ENCODE measurements at places on chromosomes 3 and 15.
A peak's percentile ranks its signal among the peaks of the same experiment; 100 is the strongest.

GRCh38 chr15:80773792-80774352, 5.3 kb upstream of the CEMIP start:
- no peak for DNase-seq

DNA sequence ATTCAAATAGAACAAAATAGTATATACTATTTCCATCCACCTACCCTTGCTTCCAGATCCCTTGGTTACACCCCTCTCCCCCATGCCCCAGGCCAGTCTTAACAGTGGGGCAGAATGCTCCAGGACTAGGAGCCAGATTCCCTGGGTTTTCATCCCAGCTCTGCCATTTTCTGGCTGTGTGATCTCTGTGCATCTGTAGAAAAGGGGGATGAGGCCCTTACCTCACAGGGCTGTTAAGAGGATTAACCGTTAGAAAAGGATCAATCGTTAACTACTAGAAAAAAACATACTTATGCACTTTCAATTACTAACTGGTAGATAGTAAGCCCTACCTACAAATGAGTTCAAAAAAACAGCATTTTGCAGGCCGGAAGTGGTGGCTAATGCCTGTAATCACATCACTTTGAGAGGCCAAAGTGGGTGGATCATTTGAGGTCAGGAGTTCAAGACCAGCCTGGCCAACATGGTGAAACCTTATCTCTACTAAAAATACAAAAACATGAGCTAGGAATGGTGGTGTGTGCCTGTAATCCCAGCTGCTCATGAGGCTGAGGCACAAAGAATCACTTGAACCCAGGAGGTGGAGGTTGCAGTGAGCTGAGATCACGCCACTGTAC, 11.7 kb downstream of the EBLN2 start:
- DNase-seq: no peak

- no peak for DNase-seq
Measured at GRCh38 chr3:13364602-13365271, 55.4 kb downstream of the NUP210 start.

DNA sequence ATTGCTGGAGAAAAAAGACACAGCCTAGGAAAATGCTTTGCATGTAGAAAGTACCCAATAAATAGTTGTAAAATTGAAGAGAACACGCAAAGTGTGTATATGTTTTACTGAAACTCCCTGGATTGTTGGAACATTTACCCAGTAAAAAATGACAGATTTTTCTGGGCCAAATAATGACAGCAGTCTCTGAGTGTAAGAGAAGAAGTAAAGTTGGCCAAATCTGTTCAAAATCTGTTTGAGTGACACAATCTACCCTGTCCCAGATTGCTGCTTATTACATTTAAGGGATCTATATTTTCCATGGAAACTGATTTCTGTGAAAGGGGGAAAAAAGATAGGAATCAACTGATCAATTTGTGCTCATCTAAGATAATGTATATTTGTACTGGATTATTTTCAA, 267.9 kb downstream of the TUSC7 start:
- no peak for DNase-seq

DNA sequence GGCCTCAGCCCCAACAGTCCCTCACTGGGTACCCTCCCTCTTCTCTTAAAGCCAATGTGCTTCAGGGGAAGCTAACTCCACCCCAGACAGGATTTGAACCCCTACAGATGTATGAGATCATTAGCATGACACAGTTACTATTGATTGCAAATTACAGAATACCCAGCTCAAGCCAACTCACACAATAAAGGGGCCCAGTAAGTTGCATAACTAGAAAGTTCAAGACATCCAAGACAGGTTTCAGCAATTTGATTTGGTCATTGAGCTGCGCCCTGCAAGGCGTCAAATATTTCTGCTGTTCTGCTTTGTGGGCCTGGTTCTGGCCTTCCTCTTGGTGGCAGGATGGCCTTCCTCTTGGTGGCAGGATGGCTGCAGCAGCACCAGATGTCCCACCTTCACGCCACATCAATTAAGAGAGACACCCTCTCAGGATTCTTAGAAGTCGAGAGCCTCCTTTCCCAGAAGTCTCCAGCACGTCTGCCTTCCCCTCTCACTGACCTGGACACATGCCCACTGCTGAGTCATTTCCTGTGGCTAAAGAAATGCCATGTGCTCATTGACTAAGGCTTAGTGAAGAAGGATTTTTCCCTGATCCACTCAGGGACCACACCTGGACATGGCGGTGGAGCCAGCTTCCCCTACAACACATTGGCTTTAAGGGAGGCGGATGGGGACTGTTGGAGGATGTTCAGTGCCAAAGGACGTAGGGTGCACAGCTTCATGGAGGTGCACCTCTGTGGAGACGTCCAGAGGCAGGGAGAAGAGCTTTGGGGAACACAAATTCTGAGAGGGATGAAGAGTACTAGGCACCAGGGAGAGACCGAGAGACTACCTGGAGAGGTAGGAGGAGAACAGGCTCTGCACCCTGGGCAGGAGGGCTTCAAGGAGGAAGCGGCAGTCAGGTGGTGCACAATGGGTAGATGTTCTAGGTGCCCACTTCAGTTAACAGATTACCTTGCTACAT, 49.1 kb downstream of the DNASE1L3 start:
- no peak for DNase-seq

GRCh38 chr3:173249457-173249856, 108.4 kb upstream of the SPATA16 start:
- no peak for DNase-seq

GRCh38 chr3:139655909-139656595, 21.7 kb downstream of the NMNAT3 start:
- DNase-seq: no peak

DNA sequence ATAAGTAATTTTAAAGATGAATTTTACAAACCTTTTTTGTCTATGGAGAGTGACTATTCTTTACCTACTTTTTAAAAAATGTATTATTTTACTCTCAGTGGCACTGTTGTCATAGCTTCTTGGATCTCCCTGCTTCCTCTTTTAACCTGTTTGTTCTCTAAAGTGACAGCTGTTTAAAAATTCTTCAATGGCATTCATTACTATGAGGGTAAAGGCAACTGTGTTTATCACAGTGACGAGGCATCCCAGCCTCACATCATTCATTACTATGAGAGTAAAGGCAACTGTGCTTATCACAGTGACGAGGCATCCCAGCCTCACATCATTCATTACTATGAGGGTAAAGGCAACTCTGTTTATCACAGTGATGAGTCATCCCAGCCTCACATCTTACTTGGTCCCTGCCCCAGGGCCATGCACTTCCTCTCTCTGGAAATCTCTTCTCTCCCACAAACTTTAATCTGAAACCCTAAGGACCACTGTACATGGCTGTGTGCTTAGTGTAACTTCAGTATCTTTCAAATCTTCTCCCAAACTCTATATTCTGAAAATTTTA, 101.7 kb upstream of the ZNF717 start:
- DNase-seq: no peak

DNA sequence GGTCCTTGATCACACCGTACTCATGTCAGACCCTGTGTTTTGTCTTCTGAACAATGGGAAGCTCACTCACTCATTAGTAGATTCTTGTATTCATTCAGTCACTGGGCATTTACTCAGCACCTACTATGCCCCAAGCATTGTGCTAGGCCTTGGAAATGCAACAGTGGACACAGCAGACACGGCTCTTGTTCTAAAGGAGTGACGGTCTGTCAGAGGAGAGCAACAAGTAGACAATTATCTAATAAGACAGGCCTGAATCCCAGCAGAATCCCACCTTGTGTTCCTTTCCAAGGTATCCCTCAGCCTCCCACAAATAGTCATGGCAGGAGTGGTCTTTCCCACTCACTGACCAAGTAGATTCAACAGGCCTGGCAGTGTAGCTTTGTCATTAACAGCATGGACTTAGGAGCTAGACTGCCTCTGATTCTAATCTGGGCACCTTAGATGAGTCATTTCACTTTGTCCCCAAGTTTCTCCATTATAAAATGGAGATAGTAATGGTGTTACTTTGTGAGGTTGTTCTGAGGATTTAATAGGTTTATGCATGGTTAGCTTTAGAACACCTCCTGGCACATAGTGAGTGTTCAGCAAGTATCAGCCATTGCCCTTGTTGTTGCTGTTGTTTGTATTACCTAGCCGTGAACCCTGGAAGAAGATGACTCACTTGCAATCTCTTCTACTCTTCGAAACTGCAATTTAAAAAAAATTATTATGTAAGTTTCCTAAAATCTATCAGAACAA, 69.1 kb downstream of the SSUH2 start:
- DNase-seq: no peak

DNA sequence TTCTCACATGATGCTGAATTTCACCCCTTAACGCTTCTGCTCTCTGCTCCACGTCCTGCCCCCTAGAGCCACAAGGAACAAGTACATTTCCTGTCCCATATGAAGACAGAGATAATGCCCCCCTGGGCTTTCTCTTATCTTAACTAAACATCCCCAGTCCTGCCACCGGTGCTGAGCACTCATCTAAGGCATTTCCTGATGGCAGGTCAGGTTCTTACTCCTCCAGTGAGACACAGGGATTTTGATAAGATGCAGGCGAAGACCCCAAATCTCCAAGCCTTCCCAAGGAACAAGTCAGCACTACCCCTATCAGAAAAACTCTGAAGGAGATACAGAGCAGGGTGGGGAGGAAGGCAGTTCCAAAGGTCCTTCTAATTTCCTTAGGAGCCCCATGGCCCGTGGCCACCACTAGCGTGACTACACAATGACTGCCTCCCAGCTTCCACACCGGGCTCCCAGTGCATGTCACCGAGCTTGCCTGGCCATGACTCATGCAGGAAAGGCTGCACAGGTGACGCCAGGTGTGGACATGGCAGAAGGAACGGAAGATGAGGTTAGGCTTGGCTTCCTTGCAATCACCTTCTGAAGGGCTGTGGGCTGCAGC, 152.9 kb downstream of the XXYLT1 start:
- no peak for DNase-seq

DNA sequence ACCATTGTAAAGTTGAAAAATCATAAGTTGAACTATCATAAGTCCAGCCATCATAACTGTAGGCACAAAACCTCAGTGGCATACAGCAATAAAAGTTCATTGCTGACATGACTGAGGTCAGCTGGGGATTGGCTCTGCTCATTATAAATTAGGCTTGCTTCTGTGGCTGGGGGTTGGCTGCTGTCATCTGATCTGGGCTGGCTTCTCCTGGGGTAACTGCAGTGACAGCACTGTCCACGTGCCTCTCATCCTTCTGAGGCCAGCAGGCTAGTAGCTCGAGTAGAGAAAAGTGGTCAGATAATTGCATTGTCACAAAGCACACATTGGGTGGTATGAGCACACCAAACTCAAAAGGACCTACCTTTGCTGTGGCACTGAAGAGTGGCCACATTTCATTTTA, 31.3 kb downstream of the CMTM7 start:
- DNase-seq: no peak

GRCh38 chr15:45799508-45799907, 164.7 kb downstream of the SQOR start:
- DNase-seq: no peak

DNA sequence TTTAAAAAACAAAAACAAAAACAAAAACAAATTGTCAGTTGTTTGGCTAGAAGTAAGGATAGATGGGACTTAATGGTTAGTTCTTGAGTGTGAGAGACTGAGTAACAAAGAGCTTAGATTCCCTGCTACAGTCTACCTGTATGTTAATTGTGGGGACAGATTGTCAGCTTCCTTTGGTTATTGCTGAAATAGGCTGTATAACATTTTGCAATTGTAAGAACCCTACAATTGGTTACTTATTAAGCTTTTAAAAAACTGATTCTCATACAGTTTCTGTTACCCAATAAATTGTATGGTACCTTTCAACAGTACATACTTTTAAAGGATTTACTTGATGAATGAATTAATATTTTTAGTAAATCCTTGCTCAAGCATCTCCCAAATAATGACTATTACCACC, 35.3 kb downstream of the CLASP2 start:
- DNase-seq: no peak

DNA sequence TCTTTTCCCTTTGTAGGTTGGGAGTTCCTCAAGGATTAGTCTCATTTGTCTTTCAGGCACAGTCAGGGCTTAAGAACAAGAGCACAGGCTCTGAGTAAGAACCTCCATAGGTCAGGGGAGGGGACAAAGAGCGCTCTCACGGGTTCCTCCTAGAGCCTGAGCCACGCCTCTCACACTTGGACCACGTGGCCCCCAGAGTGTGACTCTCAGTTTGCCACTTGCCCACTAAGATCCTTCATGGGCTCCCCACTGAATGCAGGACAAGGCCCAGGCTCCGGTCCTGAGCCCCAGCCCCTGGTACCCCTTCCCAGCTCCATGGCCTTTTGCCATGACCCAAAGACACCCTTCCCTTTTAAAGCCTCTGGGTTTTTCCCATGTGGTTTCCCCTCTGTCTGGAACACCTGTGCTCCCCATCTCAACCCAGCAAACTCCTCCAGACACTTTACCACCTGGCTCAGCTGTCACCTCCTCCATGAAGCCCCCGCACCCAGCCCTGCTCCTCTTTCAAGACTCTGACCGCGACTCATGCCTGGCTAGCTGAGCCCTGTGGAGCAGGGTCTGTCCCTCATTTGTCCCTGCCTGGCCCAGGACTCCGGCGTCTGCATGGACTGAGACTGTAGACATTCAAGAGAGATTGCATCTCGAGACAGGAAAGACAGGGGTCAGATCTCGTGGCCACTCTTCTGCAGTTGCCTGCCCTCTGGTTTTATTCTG, 32.7 kb downstream of the IQSEC1 start:
- DNase-seq: peak; percentile 50

GRCh38 chr3:64399205-64399800, 174.0 kb upstream of the PRICKLE2 start:
- DNase-seq: no peak

- no peak for DNase-seq
Measured at GRCh38 chr3:188829576-188829975, 342.2 kb upstream of the TPRG1 start.

DNA sequence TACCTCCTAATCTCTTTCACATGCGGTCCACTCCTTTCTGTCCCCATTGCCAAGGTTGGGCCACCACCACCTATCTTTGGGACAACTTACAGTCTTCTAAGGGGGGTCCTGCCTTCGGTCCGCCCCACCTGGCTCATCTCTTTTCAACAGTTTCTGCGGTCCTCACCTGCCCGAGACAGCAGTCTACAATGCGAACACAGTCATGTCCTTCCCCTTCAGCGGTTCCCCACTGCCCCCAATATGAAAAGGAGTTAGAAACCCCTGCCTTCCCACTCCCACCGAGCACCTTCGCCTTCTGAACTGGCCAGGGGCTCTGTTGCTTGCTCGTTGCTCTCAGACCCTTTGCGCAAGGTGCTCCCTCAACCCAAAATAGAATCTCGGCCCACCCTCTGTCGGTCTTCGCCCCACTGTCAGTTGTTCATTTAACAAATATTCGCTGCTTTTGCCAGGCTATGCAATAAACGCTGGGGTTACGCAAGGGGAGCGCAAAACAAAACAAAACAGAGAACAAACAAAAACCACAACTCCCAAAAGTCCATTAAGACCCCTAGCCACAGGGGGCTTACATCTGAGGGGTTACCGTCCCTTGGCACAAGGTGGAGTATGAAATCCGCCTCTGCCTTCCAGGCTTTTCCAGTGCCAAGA, 611 bp upstream of the FANCI start:
- DNase-seq: no peak

DNA sequence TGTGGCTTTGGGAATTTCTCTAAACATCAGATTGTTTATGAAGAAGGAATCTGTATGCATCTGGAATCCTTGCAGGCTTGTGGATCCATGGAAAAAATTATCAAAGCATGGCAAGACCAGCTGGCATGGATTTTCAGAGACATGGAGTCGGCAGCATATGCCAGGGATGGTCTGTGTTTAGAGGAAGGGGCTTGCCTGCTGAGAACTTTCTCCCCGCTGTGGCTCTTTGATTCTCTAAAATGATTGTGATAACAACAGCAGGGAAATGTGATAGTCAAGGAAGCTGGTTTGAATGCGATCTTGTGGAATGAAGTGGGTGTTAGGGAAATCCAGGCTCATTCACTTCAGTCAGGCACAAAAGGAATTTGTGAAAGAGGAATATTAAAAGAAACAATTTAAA, 245.7 kb upstream of the THRB start:
- DNase-seq: no peak
